ENCODE measurements at places on chromosomes 2 and 18.

GRCh38 chr18:48667276-48668254, 128.7 kb downstream of the CTIF start:
- DNase-seq = no peak

GRCh38 chr2:164436131-164436530, 185.2 kb downstream of the GRB14 start:
- no peak for DNase-seq

GRCh38 chr2:196719110-196719872, 79.8 kb downstream of the CCDC150 start:
- peak; percentile 8 for DNase-seq

DNA sequence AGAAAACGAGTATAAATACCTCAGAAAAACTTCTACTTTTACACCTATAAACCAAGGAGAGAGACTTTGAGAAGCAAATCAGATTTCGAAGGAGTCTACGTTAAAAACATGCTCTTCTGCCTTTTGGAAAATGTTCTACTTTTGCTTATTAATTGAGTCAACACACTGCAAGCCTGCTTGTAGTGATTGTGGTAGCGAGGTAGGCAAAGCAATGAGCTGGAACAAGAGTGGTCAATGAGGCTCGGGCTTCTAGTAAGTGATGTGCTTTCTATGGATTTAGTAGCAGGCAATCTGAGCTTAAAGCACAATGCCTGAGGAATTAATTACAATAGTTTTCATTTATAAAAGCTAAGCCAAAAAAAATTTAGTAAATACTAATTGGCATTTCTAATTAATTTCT, 103.4 kb upstream of the TFCP2L1 start:
- no peak for DNase-seq

GRCh38 chr18:75003039-75003438, 205.9 kb downstream of the PTGR3 start:
- DNase-seq = no peak

GRCh38 chr2:6079405-6079804, 387.2 kb downstream of the SOX11 start:
- no peak for DNase-seq

GRCh38 chr2:20148426-20148922, 76.5 kb downstream of the SDC1 start:
- DNase-seq = no peak

DNA sequence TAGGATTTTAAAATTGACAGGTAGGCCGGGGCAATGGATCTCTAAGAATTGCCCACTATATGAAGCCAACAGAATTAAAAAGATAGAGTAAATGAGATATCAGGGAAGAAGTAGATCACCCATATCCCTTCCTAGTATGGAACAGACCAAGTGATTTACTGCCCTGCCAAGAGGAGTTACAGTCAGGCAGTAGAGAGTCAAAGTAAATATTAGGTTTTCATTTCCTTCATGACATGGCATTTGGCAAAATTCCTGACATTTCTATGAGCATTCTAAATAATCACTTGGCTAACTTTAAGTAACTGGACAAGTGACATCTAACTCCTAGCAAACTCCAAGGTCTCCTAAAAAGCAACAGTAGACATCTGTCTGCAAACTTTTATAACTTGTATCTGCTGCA, 33.5 kb downstream of the GALNT5 start:
- DNase-seq = no peak

DNA sequence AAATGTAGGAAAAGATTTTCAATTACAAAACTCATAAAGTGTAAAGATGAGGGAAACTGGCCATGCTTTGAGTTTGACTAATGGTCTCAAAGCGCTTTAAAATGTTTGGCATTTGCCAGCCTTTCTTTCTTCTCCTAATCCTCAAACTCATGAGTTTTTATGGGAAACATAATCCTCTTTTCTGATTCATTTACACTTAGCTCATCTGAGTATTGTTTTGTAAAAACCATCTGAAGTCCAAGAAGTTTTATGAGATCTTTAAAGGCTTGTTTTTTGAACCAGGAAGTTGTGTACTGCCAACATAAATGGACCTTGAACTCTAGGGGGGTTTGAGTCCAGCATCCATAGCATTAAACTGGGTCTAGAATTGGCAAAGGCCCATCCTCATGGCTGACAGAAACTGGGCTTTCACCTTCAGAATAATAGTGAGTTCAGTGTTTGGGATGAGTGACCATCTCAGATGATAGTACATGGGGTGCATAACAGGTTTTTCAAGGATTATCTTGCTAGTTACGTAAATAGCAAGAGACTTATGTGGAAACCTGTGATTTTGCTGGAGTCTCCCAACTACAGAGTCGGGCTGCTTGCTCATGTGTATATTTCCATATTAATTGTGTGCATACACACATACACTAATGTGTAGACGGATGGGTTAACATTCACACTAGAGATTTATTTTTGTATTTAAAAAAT, 3.8 kb upstream of the LTBP1 start:
- no peak for DNase-seq

- DNase-seq = no peak
These were observed 6.4 kb downstream of the HDAC4 start for GRCh38 chr2:239394346-239394945.

GRCh38 chr2:121838551-121838950, 83.1 kb downstream of the TSN start:
- DNase-seq = no peak

Data from KBM-7 (cell line).